HFF-Myc (cell line): ENCODE measurements at places on chromosomes 3 and 15.
A peak's percentile ranks its signal among the peaks of the same experiment; 100 is the strongest.

GRCh38 chr3:59442046-59442445, 392.2 kb upstream of the CFAP20DC start:
- DNase-seq, result no peak

DNA sequence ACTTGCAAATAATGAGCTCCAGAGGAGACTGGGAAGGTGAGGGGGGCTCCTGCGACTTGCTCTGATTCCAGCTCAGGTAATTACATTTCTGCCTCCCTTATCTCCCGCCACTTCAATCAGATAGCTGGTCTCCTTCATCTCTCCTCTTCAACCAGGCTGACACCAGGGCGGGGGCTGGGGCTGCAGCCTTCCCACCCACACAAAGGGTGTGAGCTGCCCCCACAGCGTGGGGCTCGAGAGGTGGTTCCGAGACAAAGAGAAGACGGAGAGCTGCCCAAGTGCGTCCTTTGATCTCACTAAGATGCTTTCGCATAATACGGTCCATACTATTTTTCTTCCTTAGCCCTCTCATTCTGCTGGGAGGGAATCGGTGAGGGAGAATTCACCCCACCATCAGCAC, 139.7 kb downstream of the NSMCE3 start:
- no peak for DNase-seq

DNA sequence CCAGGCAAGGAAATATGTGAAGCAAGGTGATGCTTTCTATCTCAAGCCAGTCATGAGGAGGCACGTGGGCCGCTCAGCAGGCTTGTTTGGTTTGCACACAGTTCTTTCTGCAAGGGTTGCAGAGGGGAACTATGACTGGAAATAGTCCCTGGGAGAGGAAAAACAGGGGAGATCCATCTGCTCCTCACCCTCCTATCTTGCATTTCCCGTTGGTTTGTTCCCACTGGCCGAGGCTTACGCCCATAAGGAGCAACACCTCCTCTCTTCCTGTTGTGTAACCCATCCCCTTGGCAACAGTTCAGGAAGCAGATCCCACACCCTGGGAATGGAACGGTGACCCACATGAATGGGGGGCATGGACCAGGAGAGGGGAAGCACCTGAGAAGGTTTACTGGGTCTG, 72.1 kb upstream of the MAGI1 start:
- DNase-seq, result no peak

GRCh38 chr15:84016371-84016770, 219.2 kb upstream of the GOLGA6L4 start:
- no peak for DNase-seq

GRCh38 chr3:71346061-71346460, 237.5 kb downstream of the FOXP1 start:
- no peak for DNase-seq

DNA sequence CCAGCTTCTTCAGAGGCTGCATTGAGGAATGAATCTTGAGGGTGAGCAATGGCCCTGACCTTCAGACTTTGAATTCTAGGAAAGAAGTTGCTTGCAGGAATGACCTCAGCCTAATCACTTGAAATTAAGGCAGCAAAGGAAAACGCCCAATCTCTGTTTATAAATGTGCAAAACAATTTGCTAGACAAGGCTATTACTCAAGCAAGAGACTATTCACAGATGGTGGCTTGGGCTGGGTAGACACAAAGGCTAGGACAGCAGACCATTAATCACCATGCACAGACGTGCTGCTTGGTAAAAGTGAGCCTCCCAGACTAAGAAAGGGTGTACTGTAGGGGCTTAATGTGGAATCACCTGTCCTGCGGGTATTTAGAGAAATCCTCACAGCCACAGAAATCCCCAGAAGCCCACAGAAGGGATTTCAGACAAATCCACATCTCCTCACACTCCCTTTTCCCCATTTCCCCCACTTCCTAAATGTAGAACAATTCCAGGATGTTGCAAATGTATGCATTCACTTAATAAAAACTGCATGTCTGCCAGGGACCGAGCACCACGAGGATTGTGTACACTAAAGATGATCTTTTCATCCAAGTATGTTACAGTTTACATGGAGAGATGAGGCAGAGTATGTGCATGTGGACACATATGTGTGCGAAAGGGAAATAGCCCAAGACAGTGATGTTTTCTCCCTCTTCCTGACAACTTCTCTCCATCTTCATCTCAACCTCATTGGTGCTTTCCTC, 259.5 kb downstream of the THSD4 start:
- DNase-seq, result peak; percentile 30

- DNase-seq, result peak; percentile 69
Observed at GRCh38 chr15:41811432-41812195, 16.3 kb upstream of the JMJD7 start.

DNA sequence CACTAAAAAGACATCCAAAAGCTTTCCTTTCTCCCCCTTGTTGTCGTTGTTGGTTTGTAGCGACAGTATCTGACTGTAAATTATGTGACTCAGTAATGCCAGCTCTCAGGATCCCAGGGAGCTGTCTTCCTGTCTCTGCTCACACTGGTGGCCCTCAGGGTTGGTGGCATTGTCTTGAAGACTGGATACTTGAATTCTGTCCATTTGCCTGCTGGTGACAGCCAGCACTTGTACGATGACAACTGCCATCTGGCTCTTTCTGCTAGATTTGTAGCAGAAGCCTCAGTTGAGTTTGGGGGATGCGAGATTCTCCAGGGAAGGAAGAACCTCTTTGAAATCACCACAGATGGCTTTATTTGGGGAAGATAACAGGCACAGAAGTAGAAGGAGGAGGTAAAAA, 120.8 kb downstream of the ARPP21 start:
- no peak for DNase-seq

GRCh38 chr3:61802772-61803171, 241.4 kb downstream of the PTPRG start:
- no peak for DNase-seq

DNA sequence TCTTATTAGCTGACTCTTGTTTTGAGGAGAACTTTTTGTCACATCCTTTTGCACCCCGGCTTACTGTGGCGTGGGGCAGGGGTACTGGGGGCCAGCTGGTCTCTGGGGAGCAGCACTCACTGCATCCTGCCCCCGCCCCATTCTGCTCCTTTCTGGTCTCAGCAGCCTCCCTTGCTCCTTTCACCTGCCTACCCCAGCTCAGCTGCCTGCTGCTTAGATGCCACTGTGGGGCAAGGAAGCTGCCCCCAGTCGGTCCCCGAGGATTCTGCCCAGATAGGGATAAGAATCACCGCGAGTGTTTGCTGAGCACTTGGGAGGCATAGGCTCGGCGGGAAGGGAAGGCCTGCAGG, 32.0 kb downstream of the APBA2 start:
- no peak for DNase-seq
